ENCODE measurements at places on chromosomes 2 and 18.

GRCh38 chr2:174166261-174166660, 82.1 kb downstream of the OLA1 start:
- H3K4me3 ChIP-seq: no peak overlapping the region
- no peaks in the 10 kb centered on the region for H3K27me3 ChIP-seq
- H3K27ac ChIP-seq: no peak overlapping the region
- no peaks in the 10 kb centered on the region for H3K36me3 ChIP-seq
- no peaks in the 10 kb centered on the region for H3K4me1 ChIP-seq

- H3K4me3 ChIP-seq: no peak overlapping the region
- H3K27ac ChIP-seq: no peak overlapping the region
- no peak for DNase-seq
- no peaks in the 10 kb centered on the region for H3K27me3 ChIP-seq
- peaks cover 12% of the 10 kb centered on the region for H3K36me3 ChIP-seq
- no peaks in the 10 kb centered on the region for H3K4me1 ChIP-seq
These were observed 102.1 kb downstream of the ATAD2B start for GRCh38 chr2:23824777-23825212.

GRCh38 chr18:80112624-80113248, 3.7 kb downstream of the ADNP2 start:
- DNase-seq: no peak
- H3K4me1 ChIP-seq: peaks cover 16% of the 10 kb centered on the region
- H3K27me3 ChIP-seq: no peaks in the 10 kb centered on the region
- no peak overlapping the region for H3K4me3 ChIP-seq

GRCh38 chr2:232457121-232458011, 1.4 kb downstream of the ALPI start:
- no peak overlapping the region for H3K27ac ChIP-seq
- H3K36me3 ChIP-seq: no peaks in the 10 kb centered on the region
- no peak for DNase-seq
- no peaks in the 10 kb centered on the region for H3K4me1 ChIP-seq

- no peak overlapping the region for H3K27ac ChIP-seq
- DNase-seq: no peak
- H3K4me1 ChIP-seq: peaks cover 5% of the 10 kb centered on the region
- H3K4me3 ChIP-seq: peak overlapping the region; percentile 50
- no peaks in the 10 kb centered on the region for H3K36me3 ChIP-seq
These were observed 925 bp downstream of the SESTD1 start for GRCh38 chr2:179263446-179264367.

DNA sequence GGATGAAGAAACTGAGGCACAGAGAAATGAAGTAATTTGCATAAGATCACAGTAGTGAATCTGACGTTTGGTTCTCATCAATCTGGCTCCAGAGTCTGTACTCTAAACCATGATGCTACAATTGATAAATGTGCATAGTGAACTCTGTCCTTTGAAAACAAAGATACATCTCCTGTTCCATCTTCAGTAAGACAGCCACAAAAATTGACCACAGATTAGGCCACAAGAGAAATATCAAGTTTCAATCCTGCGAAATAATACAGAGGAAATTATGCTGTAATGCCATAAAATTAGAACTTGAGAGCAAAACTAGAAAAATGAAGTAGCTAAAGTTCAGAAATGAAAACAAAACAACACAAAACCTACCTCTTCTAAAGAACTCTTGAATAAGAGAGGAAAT, 28.4 kb downstream of the FAM98A start:
- H3K27ac ChIP-seq: no peak overlapping the region
- DNase-seq: no peak
- no peaks in the 10 kb centered on the region for H3K36me3 ChIP-seq
- no peaks in the 10 kb centered on the region for H3K4me1 ChIP-seq
- H3K27me3 ChIP-seq: no peaks in the 10 kb centered on the region

GRCh38 chr2:148063633-148064032, 42.7 kb downstream of the MBD5 start:
- H3K4me1 ChIP-seq: no peaks in the 10 kb centered on the region
- no peak overlapping the region for H3K27ac ChIP-seq
- H3K27me3 ChIP-seq: no peaks in the 10 kb centered on the region
- no peak for DNase-seq
- H3K36me3 ChIP-seq: no peaks in the 10 kb centered on the region

DNA sequence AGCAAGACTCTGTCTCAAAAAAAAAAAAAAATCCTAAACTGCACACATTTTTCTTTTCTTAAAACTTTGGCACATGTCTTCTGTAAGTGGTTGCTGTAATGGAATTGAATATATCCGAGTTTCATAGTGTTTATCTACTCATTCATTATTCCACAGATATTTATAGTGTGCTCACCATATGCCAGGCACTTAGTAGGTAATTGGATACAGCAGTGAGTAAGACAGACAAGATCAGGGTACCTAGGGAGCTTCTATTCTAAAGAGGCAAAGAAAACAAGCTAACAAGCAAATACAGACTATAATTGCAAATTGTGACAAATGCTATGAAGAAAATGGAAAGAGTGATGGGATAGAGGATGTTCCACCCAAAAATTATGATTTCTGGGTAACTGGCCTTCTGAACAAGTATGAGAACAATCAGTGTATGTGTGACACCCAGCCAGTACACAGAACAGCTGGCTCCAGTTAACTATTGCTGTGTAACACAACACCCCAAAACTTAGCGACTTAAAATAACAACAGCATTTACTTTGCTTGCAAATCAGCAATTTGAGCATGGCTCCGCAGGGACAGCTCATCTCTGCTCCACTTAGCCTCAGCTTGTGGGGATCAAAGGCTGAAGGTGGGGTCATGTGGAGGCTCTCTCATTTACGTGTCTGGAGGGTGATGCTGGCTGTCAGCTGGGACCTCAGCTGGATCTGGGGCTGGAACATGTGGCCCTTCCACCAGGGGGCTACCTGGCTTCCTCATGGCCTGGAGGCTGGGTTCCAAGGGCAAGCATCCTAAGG, 224.9 kb downstream of the INSIG2 start:
- H3K27ac ChIP-seq: no peak overlapping the region
- no peaks in the 10 kb centered on the region for H3K36me3 ChIP-seq
- peaks cover 6% of the 10 kb centered on the region for H3K4me1 ChIP-seq
- H3K27me3 ChIP-seq: no peaks in the 10 kb centered on the region
- H3K4me3 ChIP-seq: no peak overlapping the region

GRCh38 chr18:10422731-10423130, 31.7 kb upstream of the APCDD1 start:
- H3K36me3 ChIP-seq: no peaks in the 10 kb centered on the region
- H3K27ac ChIP-seq: no peak overlapping the region
- no peak for DNase-seq
- no peaks in the 10 kb centered on the region for H3K27me3 ChIP-seq
- H3K4me1 ChIP-seq: no peaks in the 10 kb centered on the region
- H3K4me3 ChIP-seq: no peak overlapping the region

DNA sequence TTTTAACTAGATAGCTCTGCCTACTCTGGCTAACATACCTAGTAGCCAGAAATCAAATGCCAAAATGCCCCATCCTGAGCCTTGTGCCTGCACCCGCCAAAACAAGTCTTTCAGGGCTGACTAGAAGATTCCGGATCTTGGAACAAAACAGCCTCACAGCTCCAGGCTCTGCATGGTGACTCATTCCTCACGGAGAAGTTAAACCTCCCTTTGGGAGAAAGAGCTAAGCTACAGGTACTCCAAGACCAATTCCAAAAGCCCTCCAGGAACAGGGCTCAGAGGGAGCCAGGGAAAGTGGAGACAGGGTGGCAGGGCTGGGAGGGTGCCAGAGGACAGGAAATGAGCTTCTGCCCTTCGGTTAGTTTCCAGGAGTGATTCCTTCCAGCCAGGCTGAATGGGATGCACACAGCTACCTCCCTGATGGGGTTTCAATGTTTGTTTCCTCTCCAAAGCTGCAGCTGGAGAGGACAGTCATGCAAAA, 295.6 kb downstream of the TNS1 start:
- H3K4me1 ChIP-seq: no peaks in the 10 kb centered on the region
- H3K4me3 ChIP-seq: no peak overlapping the region
- DNase-seq: no peak
- no peak overlapping the region for H3K27ac ChIP-seq
- H3K27me3 ChIP-seq: no peaks in the 10 kb centered on the region

DNA sequence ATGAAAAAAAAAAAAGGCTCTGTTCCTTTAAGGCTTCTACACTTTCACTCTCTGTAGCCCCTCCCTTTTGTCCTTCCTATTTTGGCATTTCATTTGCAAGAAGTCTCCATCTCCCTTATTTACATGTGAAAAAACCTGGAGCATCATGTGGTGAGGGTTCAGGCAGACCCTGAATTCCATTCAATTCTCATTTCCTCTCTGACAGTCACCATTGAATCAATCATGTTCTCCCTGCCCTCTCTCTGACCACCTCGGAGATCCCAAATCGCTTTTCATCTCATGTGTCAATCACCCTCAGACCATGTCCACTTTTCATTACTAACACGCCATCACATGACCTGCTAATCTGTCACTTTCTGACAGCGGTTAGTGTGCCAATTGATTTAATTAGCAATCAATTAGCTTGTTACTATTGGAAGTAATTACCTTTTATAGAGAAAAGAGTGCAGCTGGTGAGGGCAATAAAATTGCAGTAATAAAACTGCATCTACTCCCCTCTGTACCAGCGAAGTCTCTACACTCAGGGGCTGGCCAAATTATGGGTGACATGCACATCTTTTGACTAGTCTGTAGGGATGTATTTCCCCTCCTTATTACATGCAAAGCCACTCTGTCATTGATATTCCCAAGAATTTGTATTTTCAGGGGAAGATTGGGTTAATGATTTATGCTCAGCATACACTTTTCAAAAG, 317.4 kb downstream of the EN1 start:
- no peaks in the 10 kb centered on the region for H3K4me1 ChIP-seq
- no peaks in the 10 kb centered on the region for H3K36me3 ChIP-seq
- no peak overlapping the region for H3K27ac ChIP-seq
- DNase-seq: no peak
